ENCODE measurements at places on chromosomes 6 and 20.

DNA sequence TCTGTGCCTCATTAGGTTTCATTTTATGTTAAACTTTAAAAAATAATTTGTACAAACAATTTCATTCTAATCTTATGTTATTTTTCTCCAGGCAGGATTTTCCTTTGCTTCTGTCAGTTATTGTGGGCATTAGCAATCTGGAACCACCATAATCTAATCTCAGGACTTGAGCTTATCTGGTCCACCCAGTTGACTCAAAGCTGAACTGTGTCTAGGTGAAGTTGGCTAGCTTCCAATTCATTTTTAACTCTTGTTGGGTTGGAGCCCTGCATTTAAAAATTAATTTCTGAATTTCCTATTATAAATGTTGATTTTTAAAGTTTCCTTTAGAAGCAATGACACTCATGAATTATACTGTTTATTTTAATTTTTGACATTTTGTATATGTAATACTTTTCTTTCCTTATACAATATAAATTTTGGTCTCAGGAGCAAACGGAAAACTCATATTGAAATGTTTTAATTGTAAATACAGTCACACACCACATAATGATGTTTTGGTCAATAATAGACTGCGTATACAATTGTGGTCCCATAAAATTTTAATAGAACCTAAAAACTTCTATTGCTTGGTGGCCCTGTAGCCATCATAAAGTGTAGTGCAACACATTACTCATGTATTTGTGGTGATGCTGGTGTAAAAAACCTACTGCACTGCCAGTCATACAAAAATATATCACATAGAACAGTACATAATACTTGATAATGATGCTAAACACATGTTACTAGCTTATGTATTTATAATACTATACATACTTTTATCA, 121.3 kb downstream of the CLVS2 start:
- DNase-seq = no peak

GRCh38 chr6:83976871-83977270, 56.7 kb upstream of the MRAP2 start:
- no peak for DNase-seq

GRCh38 chr6:166167801-166168615, at the start of gene TBXT:
TSS of gene TBXT (minus strand) at chr6:166167851. CDS start at chr6:166167591, 260 bp downstream.
- no peak for DNase-seq

DNA sequence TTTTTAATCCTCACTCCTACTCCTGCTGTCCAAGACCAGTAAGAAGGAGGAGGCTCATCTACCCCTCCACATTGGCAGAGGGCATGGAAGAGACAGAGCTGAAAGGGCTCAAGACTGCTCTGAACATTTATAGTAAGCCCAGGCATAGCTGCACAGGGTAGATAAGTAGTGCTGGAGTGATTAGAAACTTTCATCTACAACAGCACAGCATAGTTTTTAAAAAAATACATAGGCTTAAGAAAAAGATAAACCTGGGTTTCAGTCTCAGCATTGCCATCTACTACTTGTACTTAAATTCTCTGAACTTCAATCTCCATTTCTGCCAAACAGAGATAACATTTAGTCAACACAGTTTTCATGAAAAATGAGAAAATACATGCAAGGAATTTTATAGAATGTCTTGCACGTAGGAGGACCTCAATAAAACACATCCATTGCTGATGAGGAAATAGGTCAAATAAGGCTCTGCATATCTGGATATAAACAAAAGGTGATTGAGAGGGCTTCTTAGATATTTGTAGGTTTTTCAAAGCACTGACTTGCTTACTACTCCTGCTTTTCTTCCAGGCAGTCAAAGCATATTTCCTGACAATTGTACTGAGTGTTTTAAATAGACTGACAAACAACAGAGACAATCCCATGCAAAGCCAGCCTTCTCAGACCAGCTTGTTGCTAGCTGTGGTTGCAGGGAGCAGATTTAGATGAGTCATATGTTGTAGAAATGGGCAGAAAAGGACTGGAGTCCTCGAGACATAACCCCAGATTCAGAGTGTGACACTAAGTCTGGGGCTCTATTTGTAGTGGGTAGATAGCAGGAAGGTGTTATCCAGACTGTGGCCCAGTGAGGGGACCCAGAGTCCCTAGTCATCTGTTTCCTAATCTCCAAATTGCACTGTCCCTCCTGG, 107.4 kb upstream of the TAB2 start:
- no peak for DNase-seq

DNA sequence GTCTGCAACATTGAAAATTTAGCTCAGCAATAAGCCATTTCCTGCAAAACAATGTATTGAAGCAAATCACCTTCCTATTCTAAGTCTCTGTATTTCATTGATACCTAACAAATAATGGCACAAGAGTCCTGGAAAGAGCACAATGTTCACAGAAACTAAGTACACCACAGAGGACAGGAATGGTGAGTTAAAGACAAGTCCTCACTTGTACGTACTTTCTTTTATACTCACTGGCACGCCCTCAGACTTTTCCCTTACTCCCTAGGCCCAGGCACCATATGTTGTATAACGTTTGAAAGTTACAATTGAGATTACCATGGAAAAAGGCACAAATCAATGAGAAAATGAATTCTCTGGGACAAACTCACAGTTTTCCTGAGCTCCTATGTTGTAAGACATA, 683.0 kb upstream of the MANEA start:
- DNase-seq = no peak

GRCh38 chr6:116472706-116473105, 11.5 kb downstream of the CALHM6 start:
- DNase-seq = no peak

GRCh38 chr20:54097236-54097529, 26.8 kb upstream of the BCAS1 start:
- no peak for DNase-seq

- no peak for DNase-seq
Measured at GRCh38 chr20:20373091-20373571, 5.2 kb downstream of the INSM1 start.

DNA sequence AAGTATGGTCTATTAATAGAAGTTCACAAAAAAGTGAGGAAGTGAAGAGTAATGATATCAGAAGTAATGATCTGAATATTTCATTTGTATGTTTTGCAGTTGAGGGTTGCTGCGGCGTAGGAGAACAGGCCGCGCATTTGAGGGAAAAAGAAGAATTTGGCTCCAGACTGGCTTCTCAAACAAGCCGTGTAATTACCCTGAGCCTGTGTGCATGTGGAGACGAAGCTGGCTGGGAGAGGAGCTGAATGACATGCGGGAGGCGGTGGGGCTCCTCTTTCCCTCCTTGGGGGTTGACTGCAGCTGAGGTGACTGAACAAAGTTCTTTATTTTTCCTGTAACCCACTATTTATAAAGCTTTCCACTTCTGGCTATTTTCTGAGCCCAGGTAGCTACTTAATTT, 115.5 kb upstream of the AFDN start:
- DNase-seq = no peak

DNA sequence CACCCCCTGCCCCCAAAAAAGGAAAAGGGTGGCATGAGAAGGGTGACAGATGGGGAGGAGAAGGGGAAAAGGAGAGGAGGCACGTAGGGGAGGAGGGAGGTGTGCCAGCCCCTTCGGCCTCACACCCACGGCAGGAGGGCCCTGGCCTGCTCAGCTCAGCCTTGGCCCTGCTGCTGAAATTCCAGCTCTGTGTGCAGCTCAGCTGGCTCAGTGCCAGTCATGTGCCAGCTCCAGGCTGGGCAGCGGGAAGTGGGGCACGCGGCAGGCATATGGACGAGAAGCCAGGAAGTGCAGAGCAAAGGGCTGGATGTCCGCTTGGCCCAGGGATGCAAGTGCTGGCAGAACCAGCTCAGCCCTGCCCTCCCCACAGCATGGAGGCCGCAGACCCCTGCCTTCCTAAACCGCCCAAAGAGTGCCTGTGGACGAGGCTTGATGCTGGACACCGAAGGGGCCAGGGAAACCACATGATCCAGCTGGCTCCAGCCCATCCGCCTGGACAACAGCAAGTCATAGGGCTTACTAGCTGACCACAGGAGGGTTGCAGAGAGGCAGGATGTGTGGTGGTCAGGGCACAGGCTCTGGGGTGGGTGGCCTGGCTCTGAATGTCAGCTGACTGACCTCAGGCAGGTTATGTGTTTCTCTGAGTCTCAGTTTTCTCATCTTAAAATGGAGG, 60.2 kb downstream of the NOL4L start:
- no peak for DNase-seq

- DNase-seq = peak; percentile 33
Measured at GRCh38 chr20:44683263-44684046, 31.7 kb upstream of the CCN5 start.

DNA sequence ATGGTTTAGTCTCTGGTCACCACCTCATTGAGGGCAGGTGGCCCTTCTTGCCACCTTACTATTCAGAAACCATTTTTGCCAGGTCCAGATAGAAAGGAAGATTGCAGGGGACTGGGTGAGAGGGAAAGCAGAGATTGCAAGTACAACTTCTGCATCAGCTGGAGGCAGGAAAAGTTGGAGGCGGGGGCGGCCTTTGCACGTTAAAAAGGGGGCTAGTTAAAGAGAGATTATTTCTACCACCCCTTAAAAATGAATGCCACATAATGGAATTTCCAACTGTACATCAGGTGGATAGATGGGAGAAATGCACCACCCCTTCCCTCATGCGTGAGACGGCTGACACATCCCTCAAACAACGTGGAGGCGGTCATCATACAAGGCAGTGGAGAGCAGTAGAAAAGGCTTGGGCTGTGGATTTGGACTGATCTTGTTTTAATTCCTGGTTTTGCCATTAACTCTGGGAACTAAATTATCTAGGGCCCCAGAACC, 95.4 kb upstream of the CNKSR3 start:
- no peak for DNase-seq

DNA sequence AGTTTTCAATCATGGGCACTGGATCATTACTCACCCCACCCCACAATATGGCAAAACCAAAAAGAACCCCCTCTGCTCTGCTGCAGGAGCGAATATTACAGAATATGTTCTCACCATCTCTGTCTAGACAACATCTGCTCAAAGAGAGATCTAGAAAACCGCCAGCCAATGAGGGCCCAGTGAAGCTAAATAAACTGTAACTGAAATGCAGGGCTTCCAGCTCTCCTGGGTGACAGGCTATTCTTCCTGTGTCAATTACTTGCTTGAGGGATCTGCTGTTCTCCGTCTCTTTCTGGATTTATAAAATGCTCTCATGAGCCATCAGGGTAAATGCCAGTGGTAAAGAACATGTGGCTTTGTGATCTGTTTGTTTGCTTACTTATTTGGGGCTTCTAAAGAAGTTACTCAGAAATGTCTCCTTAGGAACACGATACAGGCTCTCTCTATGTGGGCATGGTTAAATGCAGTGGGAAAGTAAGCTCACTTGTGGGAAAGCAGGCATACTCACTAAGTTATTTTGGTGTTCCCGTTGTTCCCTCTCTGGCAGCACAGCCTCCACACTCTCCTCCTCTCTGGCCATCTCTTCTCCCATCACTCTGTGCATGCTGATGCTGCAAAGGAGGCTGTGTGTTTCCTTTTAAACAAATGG, 44.8 kb downstream of the TTI1 start:
- DNase-seq = no peak

DNA sequence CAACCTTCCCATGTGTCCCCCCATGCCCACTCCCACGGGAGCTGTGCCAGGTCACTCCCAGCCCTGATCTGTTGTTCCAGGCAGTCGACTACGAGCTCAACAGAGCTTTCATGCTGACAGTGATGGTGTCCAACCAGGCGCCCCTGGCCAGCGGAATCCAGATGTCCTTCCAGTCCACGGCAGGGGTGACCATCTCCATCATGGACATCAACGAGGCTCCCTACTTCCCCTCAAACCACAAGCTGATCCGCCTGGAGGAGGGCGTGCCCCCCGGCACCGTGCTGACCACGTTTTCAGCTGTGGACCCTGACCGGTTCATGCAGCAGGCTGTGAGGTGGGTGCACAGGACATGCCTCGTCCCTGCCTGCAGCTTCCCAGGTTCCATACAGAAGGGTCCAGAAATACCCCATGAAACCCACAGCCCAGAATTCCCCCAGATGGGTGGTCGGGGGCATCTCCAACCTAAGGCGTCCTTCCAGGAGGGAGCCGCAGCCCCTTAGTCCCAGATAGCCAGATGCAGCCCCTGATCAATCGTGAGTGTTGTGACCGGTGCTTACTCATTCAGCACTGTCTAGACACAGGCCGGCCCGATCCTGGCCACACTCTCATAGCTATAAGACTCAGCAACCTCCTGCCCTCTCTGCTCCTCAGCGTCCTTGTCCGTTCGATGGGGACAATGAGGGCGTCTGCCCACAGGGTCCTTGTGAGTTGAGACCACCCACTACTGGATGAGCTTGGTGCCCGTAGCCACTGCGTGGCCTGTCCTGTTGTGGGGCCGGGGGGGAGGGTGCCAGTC, 142.1 kb downstream of the TAF4 start:
- no peak for DNase-seq

- no peak for DNase-seq
Measured at GRCh38 chr6:23522792-23523547, 603.0 kb upstream of the NRSN1 start.

GRCh38 chr6:103122766-103123601, 1729.5 kb downstream of the GRIK2 start:
- no peak for DNase-seq

- no peak for DNase-seq
Measured at GRCh38 chr6:113829696-113830045, 27.5 kb upstream of the MARCKS start.

DNA sequence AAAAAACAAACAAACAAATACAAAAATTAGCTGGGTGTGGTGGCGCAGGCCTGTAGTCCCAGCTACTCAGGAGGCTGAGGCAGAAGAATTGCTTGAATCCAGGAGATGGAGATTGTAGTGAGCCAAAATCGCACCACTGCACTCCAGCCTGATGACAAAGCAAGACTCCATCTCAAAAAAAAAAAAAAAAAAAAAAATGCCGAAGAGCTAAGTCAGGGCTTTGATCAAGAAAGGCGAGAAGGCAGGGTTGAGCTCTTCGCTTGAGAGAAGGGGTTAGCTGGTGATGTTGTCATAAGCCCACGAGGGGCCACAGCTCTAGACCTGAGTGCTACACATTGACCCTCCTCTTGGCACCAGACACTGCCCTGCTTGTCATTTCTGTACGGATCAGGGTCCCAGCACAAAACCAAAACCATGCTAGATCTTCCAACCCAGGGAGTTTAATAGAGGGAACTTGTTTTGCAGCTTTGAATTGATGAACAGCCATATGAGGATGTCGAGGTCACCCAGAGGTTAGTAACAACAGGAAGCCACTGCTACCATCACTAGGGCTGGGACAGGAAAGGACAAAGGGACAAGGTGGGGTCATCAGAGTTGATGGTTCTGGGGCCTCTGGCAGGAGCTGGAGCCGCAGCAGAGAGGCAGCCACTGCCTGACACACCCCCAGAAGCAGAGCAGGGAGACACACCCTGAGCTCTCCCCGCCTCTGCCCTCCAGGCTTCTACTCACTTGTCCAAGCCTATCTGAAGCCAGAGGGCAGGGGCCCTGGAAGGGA, 122.7 kb downstream of the SNX5 start:
- DNase-seq = no peak

- no peak for DNase-seq
Measured at GRCh38 chr6:142943711-142944123, 1.3 kb downstream of the HIVEP2 start.

DNA sequence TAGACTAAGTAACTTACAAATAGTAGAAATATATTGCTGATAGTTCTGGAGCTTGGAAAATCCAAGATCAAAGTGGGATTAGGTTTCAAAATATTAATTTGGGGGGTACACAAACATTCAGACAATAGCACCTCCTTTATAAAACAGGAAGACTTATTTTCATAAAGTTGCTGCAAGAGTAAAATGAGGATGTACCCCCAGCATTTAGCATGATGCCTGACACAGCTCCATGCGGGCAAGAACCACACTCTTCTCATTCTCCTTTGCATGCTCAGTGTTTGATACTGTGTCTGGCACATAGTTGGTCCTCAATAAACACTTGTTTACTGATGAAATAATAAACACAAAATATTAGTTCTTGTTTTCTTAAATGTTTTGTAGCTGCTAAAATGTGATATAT, 332.9 kb downstream of the TFAP2A start:
- no peak for DNase-seq
